ENCODE measurements at places on chromosomes 7 and 10.

DNA sequence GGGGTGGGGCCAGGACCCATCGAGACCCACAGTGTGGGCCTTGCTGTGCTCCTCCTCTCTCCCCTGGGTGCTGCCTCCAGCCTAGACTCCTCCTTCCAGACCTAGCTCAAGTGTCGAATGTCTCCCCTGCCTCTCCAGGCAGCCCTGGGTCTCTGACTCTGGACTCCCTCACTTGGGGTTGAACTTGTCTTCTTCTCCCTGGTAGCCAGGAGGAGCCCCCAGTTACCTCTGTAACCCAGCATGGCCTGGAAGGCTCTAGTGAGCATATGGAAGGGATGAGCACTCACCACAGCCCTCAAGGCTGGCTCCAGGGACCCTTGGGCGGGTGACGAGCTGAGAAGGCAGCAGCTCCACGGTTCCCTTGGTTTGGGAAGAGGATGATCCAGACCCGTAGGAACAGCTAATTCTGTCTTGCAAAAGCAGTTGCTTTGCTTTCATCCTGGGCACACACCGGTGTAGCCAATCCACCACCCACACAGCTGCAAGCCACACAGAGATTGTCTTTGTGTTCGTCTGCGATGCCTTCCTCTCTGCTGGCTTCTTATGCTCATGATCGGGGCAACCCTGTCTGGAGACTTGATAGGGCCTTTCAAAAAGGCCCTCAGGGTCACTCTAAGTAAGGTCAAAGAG, 52.3 kb upstream of the ANTXRL start:
- no peak for DNase-seq

GRCh38 chr7:102107474-102108104, 179.1 kb upstream of the SH2B2 start:
- no peak for DNase-seq

DNA sequence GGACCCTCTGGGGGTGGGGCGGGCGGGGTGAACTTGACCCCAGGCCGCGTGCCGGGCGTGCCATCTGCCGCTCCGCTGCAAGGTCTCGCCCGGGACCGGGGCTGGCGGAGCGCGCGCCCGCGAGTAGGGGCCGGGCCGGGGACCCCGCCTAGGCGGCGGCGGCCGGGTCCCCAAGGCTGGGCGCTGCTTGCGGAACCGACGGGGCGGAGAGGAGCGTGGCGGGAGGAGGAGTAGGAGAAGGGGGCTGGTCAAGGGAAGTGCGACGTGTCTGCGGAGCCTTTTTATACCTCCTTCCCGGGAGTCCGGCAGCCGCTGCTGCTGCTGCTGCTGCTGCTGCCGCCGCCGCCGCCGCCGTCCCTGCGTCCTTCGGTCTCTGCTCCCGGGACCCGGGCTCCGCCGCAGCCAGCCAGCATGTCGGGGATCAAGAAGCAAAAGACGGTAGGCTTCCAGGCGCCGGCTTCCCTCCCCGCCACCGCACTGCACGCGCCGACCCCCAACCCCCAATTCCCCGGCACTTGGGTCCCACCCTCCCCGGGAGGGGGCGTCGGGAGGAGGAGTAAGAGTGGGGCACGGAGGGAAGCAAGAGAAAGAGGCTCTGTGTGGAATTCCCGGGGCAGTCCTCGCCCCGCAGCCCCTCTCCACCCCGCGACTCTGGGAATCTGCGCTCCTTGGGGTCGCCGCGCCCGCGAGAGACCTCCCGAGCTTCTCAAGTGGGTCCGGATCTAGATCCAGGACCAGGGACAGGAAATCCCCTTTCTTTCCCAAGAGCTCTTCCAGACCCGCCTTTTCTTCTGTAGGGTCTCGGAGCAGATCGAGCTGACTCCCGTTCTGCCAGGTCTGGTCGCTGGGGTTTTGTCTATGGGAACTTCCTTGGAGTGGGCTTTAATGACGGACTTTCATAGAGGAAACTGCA, at the start of gene PAPSS2:
PAPSS2 (plus strand) TSS at position 308 of the 913 bp plus-strand sequence; CDS start at position 412, 104 bp downstream.
- no peak for DNase-seq

- peak; percentile 34 for DNase-seq
Measured at GRCh38 chr7:44309271-44310091, 15.9 kb downstream of the CAMK2B start.

DNA sequence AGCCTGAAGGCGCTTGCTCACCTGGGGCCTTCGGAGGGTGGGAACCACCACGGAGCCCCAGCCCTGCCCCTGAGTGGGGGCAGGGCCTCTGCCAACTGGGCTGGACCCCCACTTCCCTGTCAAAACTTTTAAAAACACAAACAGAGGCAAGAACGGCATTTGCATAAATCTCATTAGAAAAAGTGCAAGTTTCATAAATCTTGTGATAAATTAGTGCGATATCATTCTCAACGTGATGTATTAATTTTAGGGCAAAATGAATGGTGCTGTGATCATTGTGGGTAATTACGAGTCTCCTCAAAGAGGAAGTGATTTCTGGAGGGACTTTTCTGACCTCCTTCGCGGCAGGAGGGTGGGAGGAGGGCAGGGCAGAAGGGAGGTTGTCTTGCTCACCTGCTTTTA, 98.3 kb downstream of the CDH23 start:
- DNase-seq: no peak

DNA sequence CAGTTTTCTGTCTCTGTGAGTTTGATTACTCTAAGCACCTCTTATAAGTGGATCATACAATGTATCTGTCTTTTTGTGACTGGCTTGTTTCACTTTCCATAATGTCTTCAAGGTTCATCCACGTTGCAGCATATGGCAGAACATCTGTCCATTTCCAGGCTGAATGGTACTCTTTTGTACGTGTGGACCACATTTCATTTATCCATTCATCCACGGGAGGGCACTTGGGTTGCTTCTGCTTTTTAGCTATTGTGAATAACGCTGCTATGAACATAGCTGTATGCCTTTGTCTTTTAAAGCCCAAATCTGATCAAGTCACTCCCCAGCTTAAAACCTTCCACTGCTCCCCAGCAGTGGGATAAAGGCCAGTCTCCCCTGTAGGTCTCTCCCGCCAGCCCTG, 31.5 kb downstream of the EGFR start:
- DNase-seq: no peak

- no peak for DNase-seq
Measured at GRCh38 chr7:114418117-114418516, 3.5 kb downstream of the FOXP2 start.

GRCh38 chr10:34585422-34586112, 229.5 kb downstream of the PARD3 start:
- DNase-seq: no peak

DNA sequence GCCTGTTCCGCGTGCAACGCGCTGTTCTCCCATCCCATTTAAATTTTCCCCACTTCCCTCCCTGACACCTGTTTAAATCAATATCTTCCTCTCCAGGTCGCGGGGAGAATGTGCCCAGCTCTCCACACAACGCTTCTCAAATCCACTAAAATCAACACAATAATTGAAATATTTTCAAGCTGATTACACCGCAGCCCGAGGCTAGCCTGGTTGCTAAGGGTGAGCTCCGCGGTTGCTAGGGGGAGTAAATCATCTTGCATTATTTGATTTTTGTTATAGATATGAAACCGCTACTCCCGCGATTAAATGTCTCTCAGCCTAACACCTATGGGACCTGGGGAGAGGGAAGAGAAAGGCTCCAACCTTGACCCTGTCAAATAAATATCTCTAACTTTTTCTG, 36.2 kb downstream of the UNCX start:
- DNase-seq: no peak

DNA sequence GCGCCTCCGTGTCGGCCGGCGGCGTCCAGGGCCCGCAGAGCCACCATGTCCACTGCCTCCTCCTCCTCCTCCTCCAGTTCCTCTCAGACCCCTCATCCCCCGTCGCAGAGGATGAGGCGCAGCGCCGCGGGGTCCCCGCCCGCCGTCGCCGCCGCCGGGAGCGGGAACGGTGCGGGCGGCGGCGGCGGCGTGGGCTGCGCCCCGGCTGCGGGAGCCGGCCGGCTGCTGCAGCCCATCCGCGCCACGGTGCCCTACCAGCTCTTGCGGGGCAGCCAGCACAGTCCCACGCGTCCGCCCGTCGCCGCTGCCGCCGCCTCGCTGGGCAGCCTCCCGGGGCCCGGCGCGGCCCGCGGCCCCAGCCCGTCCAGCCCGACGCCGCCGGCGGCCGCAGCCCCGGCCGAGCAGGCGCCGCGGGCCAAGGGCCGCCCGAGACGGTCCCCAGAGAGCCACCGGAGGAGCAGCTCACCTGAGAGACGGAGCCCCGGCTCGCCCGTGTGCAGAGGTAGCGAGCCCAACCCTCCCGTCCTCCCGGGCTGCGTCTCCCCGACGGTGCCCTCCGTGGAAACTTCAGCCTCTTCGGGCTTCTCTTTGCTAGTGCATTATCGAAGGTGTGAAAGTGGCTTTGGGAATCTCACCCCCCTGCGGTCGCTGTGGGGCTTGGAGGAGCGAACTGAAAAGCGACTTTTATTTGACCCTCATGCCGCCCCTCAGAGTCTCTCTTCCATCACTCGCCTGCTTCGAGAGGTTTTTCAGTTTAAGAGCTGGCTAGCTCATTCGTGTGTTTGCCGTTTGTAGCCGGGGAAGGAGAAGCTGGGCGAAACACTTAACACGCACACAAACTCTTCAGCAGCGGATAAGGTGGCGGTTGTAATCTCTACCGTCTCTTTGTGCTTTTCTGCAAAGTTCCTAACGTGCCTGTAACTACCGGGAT, 975 bp downstream of the GLCCI1 start:
- peak; percentile 20 for DNase-seq

DNA sequence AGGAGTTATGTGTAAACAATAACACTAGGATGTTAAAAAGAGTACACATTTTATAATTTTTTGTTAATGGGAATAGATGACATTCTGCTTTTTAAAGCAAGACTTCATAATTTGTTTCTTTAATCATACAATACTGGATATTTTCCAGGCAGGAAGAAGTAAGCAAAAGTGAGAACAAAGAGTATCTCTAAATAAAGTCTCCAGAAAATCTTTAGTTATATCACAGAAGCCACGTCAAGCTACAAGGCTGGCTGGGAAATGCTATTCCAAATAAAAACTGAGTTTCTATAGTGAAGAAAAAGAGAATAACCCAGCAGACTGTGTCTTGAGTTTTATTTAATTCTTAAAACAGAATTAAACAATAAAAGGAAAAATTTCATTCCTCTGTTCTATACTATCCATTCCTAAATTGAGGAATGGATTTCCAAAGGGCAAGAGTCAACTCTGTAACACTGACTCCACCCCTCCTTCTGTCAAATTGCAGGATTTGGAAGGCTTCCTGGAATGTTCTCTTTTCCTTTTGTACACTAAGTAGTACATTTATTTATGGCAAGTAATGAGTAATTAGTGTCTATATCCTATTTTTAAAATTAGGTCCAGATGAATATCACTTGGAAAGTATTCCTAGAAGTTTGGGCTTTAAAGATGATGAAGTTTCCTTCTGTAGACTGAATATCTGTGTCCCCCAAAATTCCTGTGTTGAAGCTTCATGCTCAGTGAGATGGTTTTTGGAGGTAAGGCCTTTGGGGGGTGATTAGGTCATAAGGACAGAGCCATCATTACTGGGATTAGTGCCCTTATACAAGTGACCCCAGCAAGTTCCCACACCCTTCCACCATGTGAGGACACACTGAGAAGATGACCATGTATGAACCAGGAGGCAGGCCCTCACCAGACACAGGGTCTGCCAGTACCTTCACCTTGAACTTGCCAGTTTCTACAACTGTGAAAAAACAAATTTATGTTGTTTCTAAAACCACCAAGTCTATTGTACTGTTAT, 290.9 kb downstream of the CRPPA start:
- no peak for DNase-seq

GRCh38 chr7:89401690-89402089, 606.2 kb upstream of the TEX47 start:
- DNase-seq: no peak

DNA sequence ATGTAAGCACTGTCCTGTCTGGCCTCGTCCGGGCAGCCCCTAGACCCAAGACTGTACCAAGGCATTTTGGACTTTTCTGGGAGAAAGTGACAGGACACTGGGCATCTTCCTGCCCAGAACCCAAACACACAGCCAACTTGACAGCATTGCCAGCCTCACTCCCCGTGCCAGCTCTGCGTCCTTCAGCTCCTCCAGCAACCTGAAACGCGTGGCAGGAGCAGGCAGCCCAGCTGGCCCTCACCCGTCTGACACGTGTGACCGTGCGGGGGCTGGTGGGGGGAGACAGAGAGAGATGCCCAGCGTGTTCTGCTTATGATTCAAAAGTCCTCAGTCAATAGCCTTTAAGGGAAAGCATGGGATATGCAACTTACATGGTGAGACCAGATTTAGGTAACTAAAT, 50.3 kb upstream of the SLC29A3 start:
- no peak for DNase-seq

DNA sequence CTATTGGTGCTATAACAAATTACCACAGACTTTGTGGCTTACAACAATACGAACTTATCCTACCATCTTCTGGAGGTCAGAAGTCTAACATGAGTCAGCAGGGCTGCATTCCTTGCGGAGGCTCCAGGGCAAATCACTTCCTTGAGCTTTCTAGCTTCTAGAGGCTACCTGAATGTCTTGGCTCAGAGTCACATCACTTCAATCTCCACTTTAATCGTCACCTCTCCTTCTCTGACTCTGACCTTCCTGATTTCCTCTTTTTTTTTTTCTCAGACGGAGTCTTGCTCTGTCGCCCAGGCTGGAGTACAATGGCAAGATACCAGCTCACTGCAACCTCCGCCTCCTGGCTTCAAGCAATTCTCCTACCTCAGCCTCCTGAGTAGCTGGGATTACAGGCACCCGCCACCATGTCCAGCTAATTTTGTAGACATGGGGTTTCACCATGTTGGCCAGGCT, 44.6 kb upstream of the ANAPC16 start:
- DNase-seq: no peak

- DNase-seq: no peak
Measured at GRCh38 chr10:48517911-48518811, 86.7 kb downstream of the ARHGAP22 start.

DNA sequence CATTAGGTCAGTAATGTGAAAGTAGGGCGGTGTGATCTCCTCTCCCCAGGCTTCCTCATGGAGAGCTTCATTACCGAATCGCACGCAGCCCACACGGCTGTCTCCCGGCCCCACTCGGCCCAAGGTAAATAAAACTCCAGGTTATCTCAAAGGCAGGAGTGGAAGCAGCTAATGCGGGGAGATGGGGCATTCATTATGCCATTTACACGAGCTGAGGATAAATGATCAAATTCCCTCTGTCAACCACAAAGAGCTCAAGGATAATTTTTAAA, 93.5 kb downstream of the ADARB2 start:
- DNase-seq: no peak

- no peak for DNase-seq
Measured at GRCh38 chr10:86104156-86104555, 262.4 kb downstream of the GRID1 start.

GRCh38 chr10:36736311-36736710, 389.1 kb upstream of the ANKRD30A start:
- no peak for DNase-seq

DNA sequence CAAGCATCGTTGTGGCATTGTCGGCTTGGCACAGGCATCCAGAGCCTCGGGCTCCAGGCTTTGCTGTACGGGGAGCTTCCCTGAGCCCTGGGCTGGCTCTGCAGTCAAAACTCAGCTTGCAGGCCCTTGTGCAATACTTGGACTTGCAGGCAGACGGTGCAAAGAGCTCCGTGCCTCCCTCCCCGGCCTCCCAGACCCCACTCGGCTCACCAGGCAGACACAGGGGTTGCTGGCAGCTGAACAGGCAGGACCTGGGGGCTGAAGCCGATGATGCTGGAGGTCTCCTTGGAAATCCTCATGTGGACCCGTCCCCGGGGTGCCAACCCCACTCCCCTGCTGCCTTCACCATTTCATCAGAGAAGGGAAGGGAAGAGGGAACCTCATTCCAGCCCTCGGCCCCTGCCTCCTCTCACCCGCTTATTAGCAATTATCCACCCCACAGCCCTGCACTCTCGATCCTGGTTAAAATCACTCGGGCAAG, 59.6 kb upstream of the GNA12 start:
- no peak for DNase-seq
